ENCODE measurements at places on chromosomes 6 and 20.
A peak's percentile ranks its signal among the peaks of the same experiment; 100 is the strongest.

DNA sequence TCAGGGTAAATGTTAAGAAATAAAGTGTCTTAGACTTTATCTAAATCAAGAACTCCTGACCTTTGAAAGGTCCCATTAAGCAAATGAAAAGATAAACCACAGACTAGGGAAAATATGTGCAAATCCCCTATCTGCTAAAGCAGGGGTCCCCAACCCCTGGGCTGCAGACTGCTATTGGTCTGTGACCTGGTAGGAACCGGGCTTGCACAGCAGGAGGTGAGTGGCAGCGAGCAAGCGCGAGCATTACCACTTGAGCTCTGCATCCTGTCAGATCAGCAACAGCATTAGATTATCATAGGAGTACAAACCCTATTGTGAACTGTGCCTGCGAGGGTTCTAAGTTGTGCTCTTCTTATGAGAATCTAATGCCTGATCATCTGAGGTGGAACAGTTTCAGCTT, 42.4 kb downstream of the LCA5 start:
- no peak for DNase-seq

- peak; percentile 37 for DNase-seq
Measured at GRCh38 chr20:8790442-8791074, 278.3 kb upstream of the PLCB4 start.

DNA sequence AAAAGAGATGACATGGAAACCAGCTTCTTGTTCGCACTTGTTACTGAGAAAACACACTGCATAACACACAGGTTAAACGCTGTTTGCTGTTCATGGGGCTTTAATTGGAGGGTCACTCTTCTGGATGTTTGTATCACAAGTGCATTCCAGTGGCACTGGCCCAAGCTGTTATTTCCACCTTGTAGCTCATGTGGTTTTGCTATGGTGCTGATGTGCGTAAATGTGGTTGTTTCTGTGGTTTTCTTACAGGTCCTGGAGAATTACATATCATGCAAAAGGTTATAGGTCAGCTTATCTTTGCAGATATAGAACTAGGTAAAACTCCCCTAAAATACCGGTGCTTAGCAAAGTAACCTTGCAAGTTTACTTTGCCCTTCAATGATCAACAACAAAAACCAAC, 89.3 kb upstream of the AHI1 start:
- no peak for DNase-seq

- DNase-seq, result no peak
Measured at GRCh38 chr20:32966881-32967781, 37.1 kb downstream of the SUN5 start.

DNA sequence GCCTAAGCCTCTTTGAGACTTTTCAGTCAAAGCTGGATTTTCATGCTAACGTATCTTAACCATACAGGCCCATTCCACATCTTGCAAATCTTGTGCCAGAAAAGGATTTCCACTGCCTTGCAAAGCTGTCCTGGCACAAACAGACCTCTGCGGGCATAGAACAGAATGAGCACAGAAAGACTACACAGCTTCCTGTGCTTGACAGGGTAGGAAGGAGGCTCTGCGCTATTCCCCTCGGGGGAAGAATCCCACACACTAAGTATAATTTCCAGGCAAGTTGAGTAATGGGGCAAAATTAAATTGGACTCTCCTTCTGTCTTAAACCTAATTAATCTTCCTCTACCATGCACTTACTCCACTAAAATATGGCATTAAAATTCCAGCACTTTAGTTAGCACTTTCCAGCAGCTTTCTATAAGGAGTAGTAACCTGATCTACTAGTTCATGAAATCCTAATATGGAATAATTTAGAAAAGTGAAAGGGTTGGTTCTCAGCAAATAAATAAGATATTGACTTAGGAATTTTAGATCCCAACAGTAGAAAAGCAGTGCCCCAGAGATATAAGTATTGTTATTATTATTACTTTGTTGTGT, 532.1 kb upstream of the JAG1 start:
- peak; percentile 65 for DNase-seq
